K562 (cell line): ENCODE measurements at places on chromosomes 6 and 20. TPM values are rescaled to one million over a fixed set of nuclear protein-coding genes. Genes with fewer than 3 reads are reported as not detected.

Gene PCIF1
- 29.4 and 30.0 TPM in 2 replicates for total RNA-seq

Gene TRMT11
- total RNA-seq: 38.8 and 41.3 TPM in 2 replicates

Gene LY6G6D
- total RNA-seq: not detected in 2 replicates

Gene WFDC2
- total RNA-seq: not detected in 2 replicates

Gene PM20D2
- 1.00 and 1.1 TPM in 2 replicates for total RNA-seq

Gene CTCFL
- 122 and 124 TPM in 2 replicates for total RNA-seq

Gene BMP6
- total RNA-seq: 0.07 and 0.13 TPM in 2 replicates

Gene PPDPF
- 220 and 233 TPM in 2 replicates for total RNA-seq
